Bronchial epithelial cell (primary cell): ENCODE measurements at places on chromosomes 3 and 15. TPM values are rescaled to one million over a fixed set of nuclear protein-coding genes. Genes with fewer than 3 reads are reported as not detected.

DNA sequence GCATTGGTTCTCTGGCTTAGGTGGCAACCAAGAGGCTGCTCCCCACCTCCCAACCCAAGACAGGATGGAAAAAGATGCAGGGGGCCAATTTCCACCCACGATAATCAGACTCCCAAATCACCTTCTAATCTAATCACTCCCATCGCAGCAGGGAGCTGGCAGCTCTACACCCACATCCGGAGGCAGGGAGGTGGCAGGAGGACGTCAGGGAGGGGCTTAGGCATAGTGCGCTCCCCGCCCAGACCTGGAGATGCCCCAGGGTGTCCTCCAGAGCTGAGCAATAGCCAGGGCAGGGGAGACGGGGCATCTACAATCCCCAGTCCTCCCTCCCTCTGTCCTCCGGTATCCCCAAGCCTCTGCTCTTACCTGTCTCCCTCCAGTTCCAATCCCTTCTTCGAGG is 70.5 kb upstream of the SEC13 start:
- DNase-seq: no peak

DNA sequence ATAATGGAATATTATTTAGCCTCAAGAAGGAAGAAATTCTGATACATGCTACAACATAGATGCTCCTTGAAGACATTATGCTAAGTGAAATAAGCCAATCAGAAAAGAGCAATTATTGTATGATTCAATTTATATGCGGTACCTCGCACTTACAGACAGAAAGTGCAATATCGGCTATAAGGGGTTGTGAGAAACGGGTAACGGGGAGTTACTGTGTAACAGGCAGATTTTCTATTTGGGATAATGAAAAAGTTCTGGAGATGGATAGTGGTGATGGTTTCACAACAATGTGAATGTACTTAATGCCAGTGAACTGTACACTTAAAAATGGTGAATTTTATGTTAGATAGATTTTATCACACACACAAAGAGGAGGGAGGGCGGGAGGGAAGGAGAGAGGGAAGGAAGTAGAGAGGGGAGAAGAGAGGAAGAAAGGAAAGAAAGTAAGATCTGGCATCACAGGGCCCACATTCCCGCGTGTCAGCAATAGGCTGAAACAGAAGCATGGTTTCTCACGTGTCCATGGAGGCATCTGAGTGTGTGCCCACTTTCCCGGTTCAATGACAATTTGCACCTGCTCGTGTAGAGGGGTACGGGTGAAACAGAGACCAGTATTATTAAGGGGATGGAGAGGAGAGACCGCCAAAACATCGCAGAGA is 700 bp upstream of the BLM start:
- DNase-seq: no peak

DNA sequence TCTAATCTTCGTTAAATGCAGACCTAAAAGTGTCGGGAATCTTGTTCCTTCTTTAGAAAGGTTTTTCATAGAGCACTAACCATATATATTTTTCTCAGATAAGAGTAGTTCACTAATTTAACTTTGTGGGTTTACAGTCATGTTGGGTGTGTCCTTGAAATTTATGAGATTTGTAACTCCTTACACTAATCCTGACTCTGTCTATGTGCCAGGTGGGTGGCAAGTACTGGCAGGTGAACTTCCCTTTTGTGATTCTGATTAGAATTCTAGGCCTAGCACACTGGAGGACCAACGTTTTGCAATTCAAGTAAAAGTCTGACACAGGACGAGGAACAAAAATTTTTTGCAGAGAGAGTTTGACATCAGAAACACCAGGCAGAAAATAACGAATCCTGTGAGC is 220.1 kb downstream of the P3H2 start:
- peak; percentile 89 for DNase-seq

- peak; percentile 80 for DNase-seq
Observed at GRCh38 chr15:68787609-68788263, 33.0 kb downstream of the ANP32A start.

- DNase-seq: no peak
Observed at GRCh38 chr3:133042778-133043177, 4.6 kb downstream of the TMEM108 start.

GRCh38 chr15:91316126-91316525 is 216.1 kb downstream of the SV2B start:
- DNase-seq: no peak

DNA sequence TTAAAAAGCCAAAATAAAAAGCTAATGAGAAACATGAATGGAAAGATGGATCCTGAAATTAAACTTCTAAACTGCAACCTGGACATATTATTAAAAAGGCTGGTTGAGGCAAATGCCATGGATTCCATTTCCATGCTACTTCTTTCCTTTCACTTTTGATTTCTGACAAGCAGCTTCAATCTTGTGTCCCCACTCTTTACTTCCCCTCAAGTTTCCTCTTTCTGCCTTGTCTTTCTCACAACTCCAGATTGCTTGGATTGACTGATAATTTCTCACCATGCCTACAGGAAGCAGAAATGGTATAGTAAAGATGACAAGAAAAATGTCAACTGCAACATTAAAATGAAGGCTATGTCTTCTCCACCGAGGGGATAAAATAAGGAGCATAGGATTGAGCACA is 1136.7 kb downstream of the TUSC7 start:
- DNase-seq: no peak

GRCh38 chr3:134972836-134973455 is 177.9 kb downstream of the EPHB1 start:
- no peak for DNase-seq

TGM4 gene
- total RNA-seq: under 0.01 TPM in 2 replicates

GABRR3 gene
- total RNA-seq: not detected in 2 replicates

IMPG2 gene
- total RNA-seq: under 0.01 and 0.13 TPM in 2 replicates

RYR3 gene
- total RNA-seq: under 0.01 and 0.26 TPM in 2 replicates
